ENCODE measurements at places on chromosomes 3 and 15.

GRCh38 chr3:100850701-100851100 lies 141.4 kb downstream of the TFG start:
- DNase-seq, result no peak

GRCh38 chr3:140974900-140975299 lies 33.3 kb downstream of the SLC25A36 start:
- peak; percentile 7 for DNase-seq

DNA sequence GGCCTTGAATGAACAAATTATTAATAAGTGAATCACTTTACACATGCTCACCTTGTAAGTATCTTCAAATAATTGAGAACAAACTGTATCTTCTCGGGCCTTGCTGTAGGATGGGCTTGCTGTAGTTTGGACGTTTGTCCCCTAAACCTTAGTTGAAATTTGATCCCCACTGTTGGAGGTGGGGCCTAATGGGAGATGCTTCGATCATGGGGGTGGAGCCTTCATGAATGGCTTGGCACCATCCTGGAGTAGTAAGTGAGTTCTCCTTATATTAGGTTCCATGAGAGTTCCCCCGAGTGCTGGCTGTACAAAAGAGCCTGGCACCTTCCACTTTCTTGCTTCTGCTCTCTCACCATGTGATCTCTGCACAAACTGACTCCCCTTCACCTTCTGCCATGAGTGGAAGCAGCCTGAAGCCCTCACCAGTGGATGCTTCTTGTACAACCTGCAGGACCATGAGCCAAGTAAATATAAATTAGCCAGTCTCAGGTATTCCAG lies 29.3 kb downstream of the PIGB start:
- DNase-seq, result no peak

DNA sequence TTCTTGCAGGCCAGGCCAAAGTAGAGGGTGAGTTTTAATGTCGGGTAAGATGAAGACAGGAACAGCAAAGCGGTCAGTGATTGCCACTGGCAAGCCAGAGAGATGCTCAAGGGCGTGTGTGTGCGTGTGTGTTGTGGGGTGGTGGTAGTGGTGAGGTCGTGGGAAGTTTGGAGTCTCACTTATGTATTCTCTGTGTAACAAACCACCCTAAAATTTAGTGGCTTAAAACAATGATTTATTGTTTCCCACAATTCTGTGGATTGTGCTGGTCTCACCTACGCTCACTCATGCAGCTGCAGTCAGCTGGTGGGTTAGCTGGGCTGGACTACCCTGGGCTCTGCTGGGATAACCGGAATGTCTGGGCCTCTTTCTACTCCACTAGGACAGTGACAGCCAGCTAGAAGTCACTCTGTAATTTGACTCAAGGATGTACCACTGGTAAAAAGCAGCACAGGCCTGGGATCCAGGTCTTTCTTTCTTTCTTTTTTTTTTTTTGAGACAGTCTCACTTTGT lies 50.9 kb upstream of the BHLHE40 start:
- no peak for DNase-seq

DNA sequence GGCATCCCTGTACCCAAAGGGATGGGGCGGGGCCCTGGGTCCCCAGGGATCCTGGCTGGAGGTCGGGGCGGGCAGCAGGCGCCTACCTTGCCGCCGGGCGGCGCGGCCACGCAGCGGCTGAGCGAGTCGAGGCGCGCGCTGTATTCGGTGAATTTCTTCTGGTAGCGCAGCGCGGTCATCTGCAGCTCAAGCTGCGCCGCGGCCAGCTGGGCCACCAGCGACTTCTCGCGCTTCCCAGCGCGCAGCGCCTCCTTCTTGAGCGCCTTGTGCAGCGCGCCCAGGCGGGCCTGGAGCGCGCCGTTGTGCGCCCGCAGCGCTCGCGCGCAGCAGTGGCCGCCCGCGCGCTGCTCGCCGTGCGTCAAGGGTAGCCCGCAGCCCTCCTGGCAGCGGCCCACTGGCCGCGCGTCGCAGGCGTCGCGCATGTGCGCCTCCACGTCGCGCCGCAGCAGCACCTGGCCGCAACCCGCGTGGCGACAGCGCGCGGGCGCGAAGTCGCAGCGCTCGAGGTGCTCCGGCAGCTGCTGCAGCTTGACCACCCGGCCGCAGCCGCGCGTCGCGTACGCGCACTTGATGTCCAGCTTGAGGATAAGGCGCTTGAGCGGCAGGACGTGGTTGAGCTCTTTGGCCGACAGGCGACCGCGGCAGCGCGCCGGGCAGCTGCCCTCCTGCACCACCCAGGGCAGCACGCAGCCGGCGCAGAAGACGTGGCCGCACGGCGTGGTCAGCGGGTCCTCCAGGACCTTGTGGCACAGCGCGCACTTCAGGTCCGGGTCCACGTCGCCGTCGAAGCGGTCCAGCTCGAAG lies 522 bp downstream of the PDZRN3 start:
- no peak for DNase-seq

GRCh38 chr3:107690522-107691138 lies 167.9 kb downstream of the BBX start:
- peak; percentile 62 for DNase-seq

All from CD4-positive, alpha-beta T cell treated with Interleukin-17A for 1 hour (primary cell).